Psoas muscle (tissue), 8 donors: ENCODE measurements at places on chromosomes 2 and 18. TPM values are rescaled to one million over a fixed set of nuclear protein-coding genes. Genes with fewer than 3 reads are reported as not detected.

DNA sequence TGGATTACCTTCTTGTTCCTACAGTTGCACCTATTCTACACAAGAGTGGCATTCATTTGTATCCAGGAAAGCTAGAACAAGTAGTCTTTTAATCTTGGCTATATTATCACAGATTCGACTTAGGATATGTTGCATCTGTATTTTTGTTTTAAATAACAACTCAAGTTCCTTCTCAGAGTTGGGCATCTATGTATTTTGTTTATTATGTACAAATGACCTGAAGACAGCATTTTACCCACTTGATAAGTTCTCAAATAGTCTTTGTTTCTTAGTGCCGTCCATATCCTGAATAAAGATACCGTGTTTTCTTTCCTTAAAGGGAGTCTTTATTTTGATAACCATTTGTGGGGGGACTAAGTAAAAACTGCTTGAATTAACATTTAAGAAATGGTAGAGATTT lies 2.9 kb downstream of the ITPRID2 start:
- H3K4me3 ChIP-seq = peak overlapping the region; percentile 89
- no peak for DNase-seq
- peaks cover 43% of the 10 kb centered on the region for H3K4me1 ChIP-seq
- H3K27me3 ChIP-seq = no peaks in the 10 kb centered on the region

The ANKRD30BL gene
- polyA plus RNA-seq = not detected

- no peak for DNase-seq
- H3K27me3 ChIP-seq = no peaks in the 10 kb centered on the region
- H3K27ac ChIP-seq = no peak overlapping the region
- no peak overlapping the region for H3K4me3 ChIP-seq
These were observed 218.2 kb downstream of the NDUFA10 start for GRCh38 chr2:239806758-239807434.

- H3K4me3 ChIP-seq = no peak overlapping the region
- DNase-seq = no peak
- H3K4me1 ChIP-seq = peaks cover 13% of the 10 kb centered on the region
These were observed 111.1 kb downstream of the TTC27 start for GRCh38 chr2:32738939-32739338.

The CELF4 gene
- 0.17 TPM for polyA plus RNA-seq

DNA sequence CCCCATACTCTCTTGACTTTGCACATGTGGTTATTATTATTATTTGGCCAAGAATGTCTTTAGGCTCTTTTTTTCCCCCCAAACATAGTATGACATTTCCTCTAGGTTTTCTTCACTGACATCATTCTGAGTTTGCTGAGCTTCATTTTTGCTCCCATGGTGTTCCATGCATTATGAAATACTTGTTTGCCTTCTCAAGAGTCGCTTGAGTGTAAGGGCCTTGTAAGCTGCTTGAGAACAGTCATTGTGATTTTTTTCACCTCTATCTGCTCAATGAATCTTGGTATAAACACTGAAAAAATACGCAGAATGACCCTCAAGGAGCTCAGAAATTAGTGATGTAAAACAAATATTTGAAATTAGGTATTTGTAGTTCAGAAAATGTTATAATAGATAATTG lies 688.9 kb downstream of the CNTNAP5 start:
- no peaks in the 10 kb centered on the region for H3K4me1 ChIP-seq
